ENCODE measurements at places on chromosomes 5 and 9. TPM values are rescaled to one million over a fixed set of nuclear protein-coding genes. Genes with fewer than 3 reads are reported as not detected.

DNA sequence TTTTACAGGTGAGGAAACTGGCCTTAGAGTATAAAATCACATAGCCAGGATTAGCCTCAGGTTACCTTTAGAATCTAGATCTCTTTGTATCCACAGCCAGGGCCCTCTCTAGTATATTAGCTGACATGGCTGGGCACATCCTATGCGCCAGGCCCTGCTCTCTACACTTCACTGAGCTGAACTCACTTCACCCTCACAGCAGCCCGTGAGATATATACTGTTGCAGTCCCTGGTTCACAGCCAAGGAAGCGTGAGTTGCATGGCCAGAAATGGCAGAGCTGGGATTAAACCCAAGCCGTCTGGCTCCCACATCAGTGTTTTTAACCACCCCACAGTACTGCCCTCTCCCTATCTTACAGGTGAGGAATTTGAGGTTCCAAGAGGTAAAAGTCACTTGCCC is 58.4 kb downstream of the DAB2IP start:
- H3K36me3 ChIP-seq: no peaks in the 10 kb centered on the region
- peaks cover 14% of the 10 kb centered on the region for H3K4me1 ChIP-seq
- no peak overlapping the region for H3K27ac ChIP-seq
- H3K4me3 ChIP-seq: no peak overlapping the region

GRCh38 chr9:128946571-128947276 is 679 bp downstream of the DOLK start:
- H3K27me3 ChIP-seq: no peaks in the 10 kb centered on the region
- H3K27ac ChIP-seq: peak overlapping the region; percentile 72

GRCh38 chr9:19375538-19375937 is 4.5 kb downstream of the RPS6 start:
- H3K27me3 ChIP-seq: no peaks in the 10 kb centered on the region
- no peak overlapping the region for H3K27ac ChIP-seq
- H3K4me3 ChIP-seq: no peak overlapping the region
- H3K36me3 ChIP-seq: peaks cover 78% of the 10 kb centered on the region
- no peaks in the 10 kb centered on the region for H3K4me1 ChIP-seq

GRCh38 chr9:79193001-79193400 is 378.8 kb upstream of the TLE4 start:
- DNase-seq: no peak
- H3K27ac ChIP-seq: no peak overlapping the region
- no peak overlapping the region for H3K4me3 ChIP-seq
- no peaks in the 10 kb centered on the region for H3K36me3 ChIP-seq
- no peaks in the 10 kb centered on the region for H3K4me1 ChIP-seq

Gene HEMGN
- total RNA-seq: not detected

GRCh38 chr5:112628214-112628980 is 109.3 kb upstream of the APC start:
- no peak for DNase-seq
- H3K27me3 ChIP-seq: no peaks in the 10 kb centered on the region
- H3K27ac ChIP-seq: no peak overlapping the region
- H3K36me3 ChIP-seq: no peaks in the 10 kb centered on the region
- no peak overlapping the region for H3K4me3 ChIP-seq

Gene OTP
- total RNA-seq: not detected

Gene C5orf58
- 1.6 TPM for total RNA-seq

Gene SPINK7
- not detected for total RNA-seq

Gene CATSPER3
- not detected for total RNA-seq

Gene NEK6
- total RNA-seq: 16.6 TPM

- no peak for DNase-seq
- H3K36me3 ChIP-seq: peaks cover 22% of the 10 kb centered on the region
- H3K4me3 ChIP-seq: no peak overlapping the region
Observed at GRCh38 chr5:81314581-81314980, 13.2 kb downstream of the ZCCHC9 start.

Gene BRD3OS
- total RNA-seq: 20.2 TPM

- H3K4me1 ChIP-seq: no peaks in the 10 kb centered on the region
- no peak overlapping the region for H3K27ac ChIP-seq
Observed at GRCh38 chr5:159304961-159305595, 25.2 kb downstream of the IL12B start.

GRCh38 chr9:5909976-5910375 is 19.3 kb downstream of the MLANA start:
- no peaks in the 10 kb centered on the region for H3K4me1 ChIP-seq
- no peak for DNase-seq
- no peak overlapping the region for H3K27ac ChIP-seq
- H3K36me3 ChIP-seq: no peaks in the 10 kb centered on the region

DNA sequence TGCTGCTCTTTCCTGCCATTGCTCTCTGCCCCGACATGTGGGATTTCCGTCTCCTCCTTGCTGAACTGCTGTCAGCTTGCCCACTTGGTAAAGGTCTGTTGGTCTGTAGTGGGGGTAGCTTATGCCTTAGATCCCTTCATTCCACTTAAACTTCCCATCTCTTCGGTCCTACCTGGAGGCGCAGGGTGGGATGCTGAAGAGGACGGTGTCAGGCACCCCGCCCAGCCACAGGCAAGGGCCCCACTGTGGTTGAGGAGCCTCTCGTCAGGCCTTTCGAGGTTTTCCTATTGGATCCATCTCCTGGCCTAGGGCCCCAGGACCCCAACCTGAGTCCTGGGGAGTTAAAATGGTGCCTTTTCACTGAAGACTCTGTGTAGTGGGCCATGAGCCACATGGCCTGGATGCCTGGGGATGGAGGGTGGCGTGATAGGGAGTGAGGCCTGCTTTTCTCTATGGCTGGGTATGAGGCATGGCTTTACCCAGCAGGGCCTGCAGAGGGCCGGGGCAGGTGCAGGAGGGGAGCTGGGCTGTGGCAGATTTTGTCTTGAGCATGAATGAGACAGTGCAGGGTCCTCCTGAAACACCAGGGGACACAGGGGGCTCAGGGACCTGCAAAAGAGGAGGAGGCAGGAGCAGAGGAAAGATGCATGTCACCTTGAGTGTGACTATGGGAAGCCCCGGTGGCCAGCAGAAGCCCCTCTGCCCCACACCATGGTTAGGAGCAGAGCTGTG is 25.8 kb upstream of the RNF130 start:
- no peaks in the 10 kb centered on the region for H3K27me3 ChIP-seq
- peak; percentile 47 for DNase-seq
- no peaks in the 10 kb centered on the region for H3K4me1 ChIP-seq
- no peak overlapping the region for H3K27ac ChIP-seq
- H3K4me3 ChIP-seq: no peak overlapping the region
- no peaks in the 10 kb centered on the region for H3K36me3 ChIP-seq

Gene FBN2
- total RNA-seq: 15.9 TPM

Gene FREM1
- total RNA-seq: 2.6 TPM

Gene RASEF
- 4.3 TPM for total RNA-seq

DNA sequence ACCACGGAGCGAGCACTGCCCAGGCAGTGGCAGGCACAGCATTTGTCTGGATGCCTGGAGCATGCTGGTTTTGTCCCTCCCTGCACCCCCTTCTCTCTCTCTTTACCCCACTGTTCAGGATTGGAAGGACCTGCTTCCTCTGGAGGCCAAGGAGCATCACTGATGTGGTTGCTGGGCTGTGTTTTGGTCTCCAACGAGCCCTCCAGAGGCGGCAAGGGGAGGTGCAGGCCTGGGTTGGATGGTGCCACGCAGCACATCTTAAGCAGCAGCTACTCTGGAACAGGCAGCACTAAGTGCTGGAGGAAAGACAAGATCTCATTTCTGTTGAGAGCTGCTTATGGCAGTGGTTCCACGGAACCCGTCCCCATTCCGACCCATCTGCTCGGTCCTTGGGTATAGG is 139.6 kb downstream of the CMYA5 start:
- no peaks in the 10 kb centered on the region for H3K36me3 ChIP-seq
- H3K27me3 ChIP-seq: no peaks in the 10 kb centered on the region
- H3K4me3 ChIP-seq: no peak overlapping the region
- no peaks in the 10 kb centered on the region for H3K4me1 ChIP-seq
- DNase-seq: peak; percentile 21

DNA sequence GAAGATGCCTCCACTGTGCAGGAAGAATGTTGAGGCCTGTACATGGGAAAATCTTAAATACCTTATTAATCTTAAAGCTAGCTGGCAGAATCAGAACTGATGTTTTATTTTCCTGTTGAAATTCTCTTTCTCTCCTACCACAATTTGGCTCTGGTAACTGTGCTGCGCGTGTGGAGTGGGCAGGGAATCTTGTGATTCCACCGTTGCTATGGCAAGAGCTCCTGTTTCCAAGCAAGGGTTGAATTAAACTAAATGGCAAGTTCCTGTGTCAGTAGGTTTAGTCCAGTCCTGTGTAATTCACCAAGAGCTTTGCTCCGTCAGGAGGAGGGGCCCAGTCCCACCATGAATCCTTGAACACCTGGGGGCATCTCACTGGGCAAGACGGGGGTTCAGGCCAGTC is 36.4 kb downstream of the NXNL2 start:
- H3K4me1 ChIP-seq: no peaks in the 10 kb centered on the region
- H3K4me3 ChIP-seq: no peak overlapping the region
- no peaks in the 10 kb centered on the region for H3K27me3 ChIP-seq
- H3K36me3 ChIP-seq: no peaks in the 10 kb centered on the region
- H3K27ac ChIP-seq: no peak overlapping the region
- DNase-seq: no peak

Gene PTPRD
- total RNA-seq: 73.6 TPM

DNA sequence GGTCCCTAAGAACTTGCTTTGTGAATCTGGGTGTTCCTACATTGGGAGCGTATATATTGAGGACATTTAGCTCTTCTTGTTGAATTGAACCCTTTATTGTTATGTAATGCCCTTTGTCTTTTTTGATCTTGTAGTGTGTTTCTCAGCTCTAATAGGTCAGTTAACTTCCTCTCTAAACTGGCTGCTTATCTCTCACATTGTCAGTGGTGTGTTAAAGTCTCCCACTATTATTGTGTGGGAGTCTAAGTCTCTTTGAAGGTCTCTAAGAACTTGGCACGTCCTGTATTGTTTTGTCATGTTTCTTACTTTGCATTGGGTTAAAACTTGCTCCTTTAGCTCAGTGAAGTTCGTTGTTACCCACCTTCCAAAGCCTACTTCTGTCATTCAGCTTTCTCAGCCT is 36.2 kb downstream of the RIC1 start:
- no peak overlapping the region for H3K27ac ChIP-seq
- H3K4me1 ChIP-seq: no peaks in the 10 kb centered on the region
- H3K27me3 ChIP-seq: no peaks in the 10 kb centered on the region
- DNase-seq: no peak
- no peaks in the 10 kb centered on the region for H3K36me3 ChIP-seq

Gene ANKRD34B
- total RNA-seq: 6.3 TPM

- peaks cover 10% of the 10 kb centered on the region for H3K36me3 ChIP-seq
- no peak overlapping the region for H3K27ac ChIP-seq
- H3K27me3 ChIP-seq: no peaks in the 10 kb centered on the region
- no peaks in the 10 kb centered on the region for H3K4me1 ChIP-seq
- H3K4me3 ChIP-seq: no peak overlapping the region
- no peak for DNase-seq
Observed at GRCh38 chr5:157388111-157388710, 71.8 kb upstream of the NIPAL4 start.

DNA sequence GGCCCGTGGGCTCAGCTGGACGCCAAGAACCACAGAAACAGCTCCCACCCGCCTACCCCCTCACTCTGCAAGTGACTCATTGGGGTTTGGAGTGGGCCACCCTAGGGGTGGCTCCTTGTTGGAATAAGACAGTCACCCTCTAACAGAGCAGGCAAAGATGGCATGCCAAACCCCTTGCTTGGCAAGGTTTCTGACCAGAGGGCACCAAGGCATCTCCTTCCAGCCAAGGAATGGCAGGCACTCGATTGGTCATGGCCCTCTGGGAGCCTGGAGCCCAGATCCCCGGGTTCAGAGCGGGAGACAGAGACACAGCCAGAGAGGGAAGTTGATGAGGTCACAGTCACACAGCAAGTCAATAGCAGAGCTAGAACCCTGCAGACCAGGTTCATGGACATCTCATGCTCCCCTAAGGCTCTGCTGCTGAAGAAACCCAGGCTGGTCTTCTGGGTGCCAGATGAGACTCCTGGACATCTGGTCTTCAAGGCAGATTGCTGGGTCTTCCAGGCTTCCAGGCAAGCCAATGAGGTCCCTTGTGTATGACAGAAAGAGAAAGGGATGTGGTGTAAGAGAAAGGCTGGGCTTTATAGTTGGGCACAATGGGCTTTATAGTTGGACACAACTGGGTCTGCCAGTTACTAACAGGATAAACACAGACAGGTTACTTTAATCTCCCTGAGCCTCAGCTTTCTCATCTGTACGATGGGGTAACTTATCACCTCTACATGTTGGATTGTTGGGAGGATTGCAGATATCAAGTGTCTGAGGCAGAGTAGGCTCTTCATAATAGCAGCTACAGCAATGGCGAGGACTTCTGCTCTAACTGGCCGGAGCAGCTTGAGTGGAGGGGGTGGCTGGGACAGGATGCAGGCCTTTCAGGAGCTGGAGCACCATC is 23.3 kb upstream of the KIF12 start:
- no peaks in the 10 kb centered on the region for H3K4me1 ChIP-seq
- no peaks in the 10 kb centered on the region for H3K36me3 ChIP-seq
- no peaks in the 10 kb centered on the region for H3K27me3 ChIP-seq
- no peak overlapping the region for H3K27ac ChIP-seq

DNA sequence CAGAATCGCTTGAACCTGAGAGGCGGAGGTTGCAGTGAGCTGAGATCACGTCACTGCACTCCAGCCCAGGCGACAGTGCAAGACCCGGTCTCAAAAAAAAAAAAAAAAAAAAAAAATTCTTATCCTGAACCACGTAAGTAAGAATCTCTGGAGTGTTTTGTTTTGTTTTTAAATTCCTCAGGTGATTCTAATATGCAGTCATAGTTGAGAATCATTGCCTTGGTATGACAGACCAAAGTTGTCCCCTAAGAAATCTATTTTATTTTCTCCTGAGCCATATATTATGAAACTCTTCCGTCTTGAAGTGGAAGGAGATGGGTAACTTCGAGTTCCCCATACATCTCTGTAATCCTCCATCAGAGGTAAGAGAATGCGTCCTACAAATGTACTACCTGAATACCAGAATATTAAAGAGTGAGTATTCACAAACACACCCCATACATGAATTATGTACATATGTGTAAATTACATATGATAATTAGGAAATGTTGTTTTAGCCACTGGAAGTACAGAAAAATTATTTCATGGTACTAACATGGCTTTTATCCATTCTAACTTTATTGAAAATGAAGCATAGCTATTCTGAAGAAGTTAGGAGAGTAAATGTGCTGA is 26.7 kb upstream of the SVEP1 start:
- H3K36me3 ChIP-seq: no peaks in the 10 kb centered on the region
- no peaks in the 10 kb centered on the region for H3K4me1 ChIP-seq
- H3K27ac ChIP-seq: no peak overlapping the region
- no peak overlapping the region for H3K4me3 ChIP-seq
- no peaks in the 10 kb centered on the region for H3K27me3 ChIP-seq

- H3K27me3 ChIP-seq: no peaks in the 10 kb centered on the region
- DNase-seq: no peak
- no peaks in the 10 kb centered on the region for H3K36me3 ChIP-seq
- no peak overlapping the region for H3K27ac ChIP-seq
- no peak overlapping the region for H3K4me3 ChIP-seq
Observed at GRCh38 chr9:33835625-33836260, 18.8 kb downstream of the UBE2R2 start.

Gene REEP5
- 58.3 TPM for total RNA-seq

GRCh38 chr5:154373326-154373725 is 72.5 kb upstream of the SAP30L start:
- peaks cover 10% of the 10 kb centered on the region for H3K4me1 ChIP-seq
- no peak overlapping the region for H3K4me3 ChIP-seq
- no peak for DNase-seq
- no peaks in the 10 kb centered on the region for H3K36me3 ChIP-seq

Measured in H1 (cell line).